ENCODE measurements at places on chromosomes 1 and 21. TPM values are rescaled to one million over a fixed set of nuclear protein-coding genes. Genes with fewer than 3 reads are reported as not detected.

GRCh38 chr1:226723657-226724532, 15.2 kb downstream of the ITPKB start:
- peak; percentile 68 for DNase-seq

GRCh38 chr1:52127181-52128180, 14.4 kb upstream of the ZFYVE9 start:
- peak; percentile 75 for DNase-seq

- DNase-seq = peak; percentile 42
Measured at GRCh38 chr1:156118177-156118868, 3.8 kb downstream of the LMNA start.

Gene HCRTR1
- total RNA-seq = under 0.01 TPM
